ENCODE measurements at places on chromosomes 11 and 22.

GRCh38 chr11:65488273-65489034, 10.4 kb upstream of the MALAT1 start:
- no peak for DNase-seq
- H3K27ac ChIP-seq = peak overlapping the region; percentile 89
- H3K4me3 ChIP-seq = no peak overlapping the region
- no peaks in the 10 kb centered on the region for H3K27me3 ChIP-seq
- H3K4me1 ChIP-seq = peaks cover 12% of the 10 kb centered on the region
- no peaks in the 10 kb centered on the region for H3K36me3 ChIP-seq

- no peaks in the 10 kb centered on the region for H3K36me3 ChIP-seq
- H3K4me3 ChIP-seq = no peak overlapping the region
- DNase-seq = no peak
- peaks cover 45% of the 10 kb centered on the region for H3K4me1 ChIP-seq
- H3K27ac ChIP-seq = peak overlapping the region; percentile 47
- H3K27me3 ChIP-seq = no peaks in the 10 kb centered on the region
Measured at GRCh38 chr22:41478473-41478872, 9.6 kb downstream of the ACO2 start.

GRCh38 chr22:49460592-49461281, 366.9 kb downstream of the BRD1 start:
- no peak overlapping the region for H3K4me3 ChIP-seq
- no peaks in the 10 kb centered on the region for H3K27me3 ChIP-seq
- no peaks in the 10 kb centered on the region for H3K36me3 ChIP-seq
- H3K27ac ChIP-seq = no peak overlapping the region
- no peak for DNase-seq
- no peaks in the 10 kb centered on the region for H3K4me1 ChIP-seq

DNA sequence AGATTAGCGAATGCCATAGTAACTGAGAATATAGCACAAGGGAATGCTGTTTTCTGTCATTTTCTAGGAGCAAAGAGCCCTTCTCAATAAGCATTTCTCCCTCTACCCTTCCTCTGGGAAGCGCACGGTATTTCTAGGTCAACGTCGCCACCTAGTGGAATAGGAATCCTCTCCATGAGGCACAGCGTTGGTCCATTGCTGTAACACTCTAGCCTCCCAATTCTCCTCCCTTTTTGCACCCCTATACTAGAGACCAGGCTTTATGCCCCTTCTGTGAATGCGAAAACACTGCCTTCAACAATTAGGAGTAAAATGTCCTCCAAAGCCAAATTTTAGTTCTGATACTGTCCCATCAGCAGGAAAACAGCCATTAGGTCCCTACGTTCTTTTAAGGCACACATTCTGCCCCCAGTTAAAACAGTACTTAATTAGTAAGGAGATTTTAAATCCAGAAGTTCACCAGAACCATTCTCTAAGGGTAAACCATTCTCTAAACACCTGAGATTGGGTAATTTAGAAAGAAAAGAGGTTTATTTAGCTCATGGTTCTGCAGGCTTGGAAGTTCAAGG, 12.8 kb upstream of the HYLS1 start:
- H3K36me3 ChIP-seq = no peaks in the 10 kb centered on the region
- no peaks in the 10 kb centered on the region for H3K27me3 ChIP-seq
- peak; percentile 49 for DNase-seq
- H3K27ac ChIP-seq = no peak overlapping the region

DNA sequence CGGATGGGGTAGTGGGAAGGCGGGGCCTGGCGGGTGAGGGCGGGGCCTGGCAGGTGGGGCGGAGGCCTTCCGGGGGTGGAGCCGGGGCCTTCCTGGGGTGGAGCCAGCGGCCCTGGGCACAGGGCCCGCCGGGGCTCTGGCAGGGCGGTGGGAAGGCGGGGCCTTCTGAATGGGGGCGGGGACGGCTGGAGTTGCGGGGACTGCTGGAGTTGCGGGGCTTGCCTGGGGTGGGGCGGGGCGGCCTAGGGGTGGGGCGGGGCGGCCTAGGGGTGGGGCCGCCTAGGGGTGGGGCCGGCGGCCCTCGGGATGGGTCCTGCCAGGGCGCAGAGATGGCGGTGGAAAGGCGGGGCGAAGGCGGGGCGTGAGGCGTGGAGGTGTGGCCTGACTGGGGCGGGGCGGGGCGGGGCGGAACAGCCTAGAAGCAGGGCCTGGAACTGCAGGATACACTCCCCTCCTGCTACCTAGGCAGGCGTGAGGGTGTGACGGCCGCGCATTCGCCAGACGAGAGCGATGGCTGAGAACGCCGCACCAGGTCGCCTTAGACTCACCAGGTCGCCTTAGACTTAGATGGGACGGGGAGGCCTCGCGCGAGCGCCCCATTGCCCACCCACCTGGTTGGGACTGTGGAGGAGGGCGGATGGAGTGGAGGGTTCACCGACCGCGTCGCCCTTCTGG, 19.3 kb downstream of the RRP7A start:
- no peaks in the 10 kb centered on the region for H3K36me3 ChIP-seq
- peaks cover 4% of the 10 kb centered on the region for H3K4me1 ChIP-seq
- H3K27ac ChIP-seq = no peak overlapping the region
- peak overlapping the region; percentile 42 for H3K4me3 ChIP-seq

DNA sequence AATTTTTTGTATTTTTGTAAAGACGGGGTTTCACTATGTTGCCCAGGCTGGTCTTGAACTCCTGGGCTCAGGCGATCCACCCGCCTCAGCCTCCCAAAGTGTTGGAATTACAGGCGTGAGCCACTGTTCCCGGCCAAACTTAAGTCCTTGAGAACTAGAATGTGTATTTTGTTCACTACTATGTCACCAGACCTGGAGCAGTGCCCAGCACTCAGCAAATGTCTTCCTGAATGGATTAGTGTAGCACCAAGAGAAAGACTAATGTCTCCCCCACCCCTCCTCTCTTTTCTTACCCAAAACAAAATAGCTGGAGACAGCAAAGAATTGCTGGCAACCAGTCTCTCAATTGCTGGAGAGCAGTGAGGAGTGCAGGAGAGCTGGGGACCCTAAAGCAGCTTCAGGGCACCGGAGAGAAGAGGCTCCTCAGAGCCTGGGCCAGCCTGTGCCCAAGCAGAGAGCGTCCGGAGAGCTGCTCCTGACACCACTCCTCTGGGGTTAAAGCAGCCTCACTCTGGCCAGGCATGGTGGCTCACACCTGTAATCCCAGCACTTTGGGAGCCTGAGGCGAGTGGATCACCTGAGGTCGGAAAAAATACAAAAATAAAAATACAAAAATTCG, 14.9 kb downstream of the SLC25A18 start:
- H3K36me3 ChIP-seq = peaks cover 36% of the 10 kb centered on the region
- no peak overlapping the region for H3K4me3 ChIP-seq
- peaks cover 15% of the 10 kb centered on the region for H3K4me1 ChIP-seq
- DNase-seq = no peak
- no peaks in the 10 kb centered on the region for H3K27me3 ChIP-seq

- H3K27ac ChIP-seq = no peak overlapping the region
- no peaks in the 10 kb centered on the region for H3K27me3 ChIP-seq
- no peak for DNase-seq
- no peak overlapping the region for H3K4me3 ChIP-seq
- H3K36me3 ChIP-seq = no peaks in the 10 kb centered on the region
Measured at GRCh38 chr11:8368194-8368593, 104.5 kb upstream of the LMO1 start.

DNA sequence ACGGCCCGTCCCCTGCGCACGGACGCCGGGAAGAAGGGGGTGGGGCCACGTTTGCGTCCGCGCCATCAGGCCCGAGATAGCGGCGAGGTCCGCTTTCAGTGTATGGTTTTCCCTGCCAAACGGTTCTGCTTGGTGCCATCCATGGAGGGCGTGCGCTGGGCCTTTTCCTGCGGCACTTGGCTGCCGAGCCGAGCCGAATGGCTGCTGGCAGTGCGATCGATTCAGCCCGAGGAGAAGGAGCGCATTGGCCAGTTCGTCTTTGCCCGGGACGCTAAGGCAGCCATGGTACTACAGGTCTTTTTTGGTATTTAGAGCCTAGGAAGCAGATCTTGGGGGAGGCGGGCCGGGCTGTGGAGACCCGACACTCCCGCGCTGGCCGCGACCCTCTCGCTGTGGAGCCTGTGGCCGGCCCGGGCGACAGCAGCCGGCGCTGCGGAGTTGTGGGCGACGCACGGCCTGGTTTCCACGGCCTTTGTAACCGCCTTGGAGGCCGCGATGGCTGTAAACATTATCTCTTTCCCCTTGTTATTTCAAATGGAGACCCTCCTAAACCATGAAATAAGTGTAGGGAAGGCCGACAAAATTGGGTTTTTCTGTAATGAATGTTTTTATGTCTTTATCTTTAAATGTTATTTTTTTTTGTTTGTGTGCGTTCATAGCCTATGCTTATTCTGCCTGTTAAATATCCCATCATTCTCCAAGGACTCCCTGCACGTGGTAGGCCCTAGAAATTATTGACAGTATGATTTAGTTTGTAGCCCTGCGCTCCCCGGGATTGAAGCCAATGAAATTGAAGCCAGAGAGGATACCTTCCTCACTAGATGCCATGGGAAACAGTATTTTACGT, at the start of gene AASDHPPT:
TSS of gene AASDHPPT (plus strand) at position 54 of the 847 bp plus-strand sequence. CDS start at position 103, 49 bp downstream.
- peaks cover 11% of the 10 kb centered on the region for H3K4me1 ChIP-seq
- no peaks in the 10 kb centered on the region for H3K27me3 ChIP-seq
- peaks cover 2% of the 10 kb centered on the region for H3K36me3 ChIP-seq

- H3K36me3 ChIP-seq = no peaks in the 10 kb centered on the region
- H3K4me3 ChIP-seq = no peak overlapping the region
- no peaks in the 10 kb centered on the region for H3K27me3 ChIP-seq
- no peaks in the 10 kb centered on the region for H3K4me1 ChIP-seq
- DNase-seq = no peak
Measured at GRCh38 chr22:19800761-19801244, 40.2 kb downstream of the TBX1 start.

DNA sequence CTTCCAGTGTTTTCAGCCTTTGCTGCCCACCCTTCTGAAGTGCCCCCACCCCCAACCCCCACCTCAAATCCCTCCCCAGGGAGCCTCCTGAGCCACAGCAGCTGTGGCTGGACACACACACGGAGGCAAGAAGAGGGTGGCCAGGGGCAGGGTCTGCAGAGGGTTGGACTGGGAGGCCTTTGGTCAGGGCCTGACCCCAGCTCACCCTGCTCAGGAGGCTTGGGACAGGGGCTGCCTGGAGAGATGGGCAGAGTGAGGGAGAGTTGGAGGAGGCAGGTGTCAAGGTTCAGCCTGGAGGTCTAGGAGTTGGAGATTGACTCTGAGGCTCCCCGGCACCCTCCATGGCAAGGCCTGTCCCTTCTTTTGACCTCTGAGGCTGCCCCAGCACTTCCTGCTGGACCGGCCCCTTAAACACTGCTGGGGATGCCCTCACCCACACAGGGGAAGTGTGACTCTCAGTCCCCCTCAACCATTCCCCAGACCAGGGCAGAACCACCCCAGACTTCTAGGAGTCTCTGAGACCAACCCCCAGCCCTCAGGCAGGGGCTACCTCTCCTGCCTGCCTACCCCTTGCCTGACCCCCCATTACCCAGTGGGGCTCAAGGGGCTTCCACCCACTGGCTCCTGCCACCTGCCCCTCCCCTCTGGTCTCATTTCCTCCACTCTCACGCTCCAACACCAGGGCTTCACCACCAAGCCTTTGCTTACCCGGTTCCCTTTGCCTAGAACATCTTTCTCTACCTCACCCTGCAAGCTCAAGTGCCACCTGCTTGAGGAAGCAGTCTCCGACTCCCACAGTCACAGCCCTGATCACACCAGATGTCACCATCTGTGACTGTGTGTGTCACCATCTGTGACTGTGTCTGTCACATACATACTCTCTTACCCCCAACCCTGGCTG, 8.6 kb downstream of the ARAP1 start:
- H3K27me3 ChIP-seq = no peaks in the 10 kb centered on the region
- H3K4me3 ChIP-seq = no peak overlapping the region
- H3K4me1 ChIP-seq = peaks cover 15% of the 10 kb centered on the region

DNA sequence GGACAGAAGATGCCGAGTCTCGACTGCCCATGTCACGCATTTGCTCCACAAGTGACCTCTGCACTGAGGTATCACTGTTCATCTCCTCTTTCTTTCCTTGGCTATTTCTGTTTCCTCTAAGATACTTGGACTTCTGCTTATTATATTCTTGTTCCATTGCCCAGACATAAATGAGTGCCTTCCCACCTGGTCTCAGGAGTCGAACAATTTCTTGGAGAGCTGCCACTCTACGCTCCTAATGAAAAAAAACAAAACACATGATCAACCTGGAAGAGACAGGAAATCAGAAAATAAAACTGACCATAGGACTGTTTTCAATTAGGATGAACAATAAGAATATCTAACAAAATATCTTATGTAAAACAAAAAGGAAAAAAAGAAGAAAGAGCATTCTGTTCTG, 47.4 kb upstream of the CWF19L2 start:
- H3K27ac ChIP-seq = no peak overlapping the region
- H3K27me3 ChIP-seq = no peaks in the 10 kb centered on the region
- peaks cover 11% of the 10 kb centered on the region for H3K36me3 ChIP-seq
- H3K4me3 ChIP-seq = no peak overlapping the region
- no peaks in the 10 kb centered on the region for H3K4me1 ChIP-seq

DNA sequence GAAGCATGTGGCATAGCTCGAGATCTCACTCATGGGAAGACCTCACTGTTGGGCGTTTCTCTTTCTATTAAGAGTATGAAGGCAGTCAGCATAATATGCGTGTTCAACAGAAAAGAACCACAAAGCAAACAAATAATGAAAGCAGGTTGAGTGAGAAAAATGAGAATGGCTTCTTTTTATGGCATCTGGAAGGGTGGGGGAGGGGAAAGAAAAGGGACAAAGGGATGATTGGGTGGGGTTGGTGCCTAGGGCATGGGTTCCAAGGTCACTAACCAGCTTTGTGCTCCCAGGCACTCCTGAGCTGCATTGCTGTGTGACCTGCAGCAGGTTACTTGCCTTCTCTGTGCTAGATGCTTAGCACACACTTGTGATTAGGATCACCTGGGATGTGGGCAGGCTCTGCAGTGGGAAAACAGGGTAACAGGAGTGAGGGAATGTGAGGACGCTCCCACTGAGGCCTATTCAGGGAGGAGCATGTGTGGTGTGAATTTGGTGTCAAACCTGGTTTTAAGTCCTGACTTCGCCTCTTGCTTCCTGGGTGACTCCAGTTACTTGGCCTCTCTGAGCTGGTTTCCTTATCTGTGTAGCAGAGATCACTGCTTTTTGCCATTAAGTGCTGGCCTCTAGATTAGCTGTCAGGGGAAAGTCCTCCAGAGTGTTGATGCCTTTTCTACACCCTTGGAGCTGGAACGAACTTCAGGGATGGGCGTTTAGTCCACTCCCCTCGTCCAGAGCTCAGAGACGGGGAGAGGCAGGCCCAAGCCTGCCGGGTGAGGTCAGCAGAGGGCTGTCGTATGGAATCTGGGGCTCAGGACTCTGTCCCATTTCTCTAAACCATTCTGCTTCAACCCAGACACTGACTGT, 74.8 kb downstream of the KIAA1671 start:
- no peak for DNase-seq
- no peak overlapping the region for H3K27ac ChIP-seq
- H3K4me1 ChIP-seq = no peaks in the 10 kb centered on the region
- H3K27me3 ChIP-seq = no peaks in the 10 kb centered on the region
- H3K4me3 ChIP-seq = no peak overlapping the region

GRCh38 chr11:86537541-86538222, 134.7 kb downstream of the ME3 start:
- no peak overlapping the region for H3K4me3 ChIP-seq
- H3K27me3 ChIP-seq = no peaks in the 10 kb centered on the region
- no peak for DNase-seq
- no peak overlapping the region for H3K27ac ChIP-seq

All from liver (tissue), 10 donors.